Stimulated activated CD4-positive, alpha-beta T cell treated with anti-CD3 and anti-CD28 coated beads, Interleukin-4, amount 100 ng/mL, for 1 hour (primary cell): ENCODE measurements at places on chromosomes 6 and 20.

GRCh38 chr6:157608221-157609075 is 214.6 kb upstream of the SNX9 start:
- no peak for DNase-seq

DNA sequence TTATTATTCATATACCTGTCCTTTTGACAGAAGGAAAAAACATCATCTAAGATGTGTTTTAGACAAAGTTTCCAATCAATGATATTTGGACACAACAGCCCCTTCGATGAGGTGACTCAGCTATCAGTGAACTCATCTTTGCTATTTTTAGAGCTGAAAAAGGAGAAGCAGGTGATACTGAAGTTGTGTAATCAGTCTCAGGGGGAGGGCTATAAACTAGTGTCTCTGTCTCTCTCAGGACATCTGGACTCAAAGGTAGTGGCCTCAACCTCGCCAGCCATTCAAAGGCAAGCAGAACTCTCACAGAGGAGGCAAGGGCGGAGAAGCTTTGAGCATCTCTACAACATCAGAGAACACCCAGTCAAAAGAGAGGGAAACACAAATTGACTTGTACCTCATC is 135.4 kb downstream of the BFSP1 start:
- DNase-seq: no peak

DNA sequence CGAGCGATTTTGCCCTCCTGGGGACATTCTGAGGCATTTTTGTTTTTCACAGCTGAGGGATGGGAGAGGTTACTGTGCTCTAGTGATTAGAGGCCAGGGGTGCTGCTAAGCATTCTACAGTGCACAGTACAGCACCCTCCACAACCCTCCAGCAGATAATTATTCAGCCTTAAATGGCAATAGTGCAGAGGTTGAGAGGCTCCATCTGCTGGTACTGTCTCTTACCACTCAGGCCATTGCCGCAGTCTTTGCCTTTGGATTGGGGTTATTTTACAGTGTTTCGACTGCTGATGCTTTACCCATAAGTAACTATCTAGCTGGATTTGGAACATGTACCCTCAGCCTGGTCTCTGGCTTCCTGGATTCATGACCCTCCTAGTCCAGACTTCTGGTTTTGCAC is 705.3 kb downstream of the KIF16B start:
- DNase-seq: no peak

- DNase-seq: no peak
These were observed 124.3 kb downstream of the IPCEF1 start for GRCh38 chr6:154232013-154232910.

- DNase-seq: no peak
These were observed 175.2 kb downstream of the ARID1B start for GRCh38 chr6:156952401-156952800.

DNA sequence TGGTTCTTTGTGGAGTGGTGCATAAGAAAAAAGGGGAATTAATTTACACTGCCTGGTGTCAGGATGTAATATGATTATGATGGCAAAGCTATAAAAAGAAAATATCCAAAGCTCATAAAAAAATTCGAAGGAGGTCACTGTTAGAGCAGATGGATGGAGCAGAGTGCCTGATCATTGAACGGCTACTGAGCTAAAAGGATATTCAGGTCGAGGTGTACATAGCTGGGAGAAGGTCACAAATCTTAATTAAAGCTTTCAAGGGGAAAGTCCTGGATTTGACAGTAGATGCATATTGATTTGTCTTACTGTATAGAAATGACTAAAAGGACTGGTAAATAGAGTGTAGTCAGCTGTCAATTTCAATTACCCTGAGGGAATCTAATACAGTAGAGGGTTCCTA is 84.4 kb downstream of the PKIB start:
- DNase-seq: no peak

GRCh38 chr6:19303383-19303782 is 533.8 kb upstream of the ID4 start:
- no peak for DNase-seq

- peak; percentile 33 for DNase-seq
These were observed 45.6 kb downstream of the DUSP22 start for GRCh38 chr6:337805-338368.
